IMR-90 (cell line): ENCODE measurements at places on chromosomes 5 and 9.

DNA sequence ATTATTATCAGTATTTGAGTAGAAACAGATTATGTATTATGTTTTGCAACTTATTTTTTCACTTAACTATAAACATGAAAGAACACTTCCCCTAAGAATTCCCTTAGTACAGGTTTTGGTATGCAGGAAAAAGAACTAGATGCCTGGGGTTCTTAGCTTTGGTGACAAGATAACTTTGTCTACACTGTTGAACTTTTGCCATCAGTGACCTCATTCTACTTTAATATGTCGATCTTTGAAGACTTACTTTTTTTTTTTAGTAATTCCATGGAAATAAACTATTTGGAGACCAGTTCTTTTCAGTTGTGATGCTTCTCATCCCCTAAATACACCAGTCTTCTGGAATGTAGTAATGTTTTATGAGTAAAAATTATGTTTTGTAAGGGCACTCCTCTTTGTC, 34.3 kb downstream of the ZNF462 start:
- peak; percentile 74 for DNase-seq

DNA sequence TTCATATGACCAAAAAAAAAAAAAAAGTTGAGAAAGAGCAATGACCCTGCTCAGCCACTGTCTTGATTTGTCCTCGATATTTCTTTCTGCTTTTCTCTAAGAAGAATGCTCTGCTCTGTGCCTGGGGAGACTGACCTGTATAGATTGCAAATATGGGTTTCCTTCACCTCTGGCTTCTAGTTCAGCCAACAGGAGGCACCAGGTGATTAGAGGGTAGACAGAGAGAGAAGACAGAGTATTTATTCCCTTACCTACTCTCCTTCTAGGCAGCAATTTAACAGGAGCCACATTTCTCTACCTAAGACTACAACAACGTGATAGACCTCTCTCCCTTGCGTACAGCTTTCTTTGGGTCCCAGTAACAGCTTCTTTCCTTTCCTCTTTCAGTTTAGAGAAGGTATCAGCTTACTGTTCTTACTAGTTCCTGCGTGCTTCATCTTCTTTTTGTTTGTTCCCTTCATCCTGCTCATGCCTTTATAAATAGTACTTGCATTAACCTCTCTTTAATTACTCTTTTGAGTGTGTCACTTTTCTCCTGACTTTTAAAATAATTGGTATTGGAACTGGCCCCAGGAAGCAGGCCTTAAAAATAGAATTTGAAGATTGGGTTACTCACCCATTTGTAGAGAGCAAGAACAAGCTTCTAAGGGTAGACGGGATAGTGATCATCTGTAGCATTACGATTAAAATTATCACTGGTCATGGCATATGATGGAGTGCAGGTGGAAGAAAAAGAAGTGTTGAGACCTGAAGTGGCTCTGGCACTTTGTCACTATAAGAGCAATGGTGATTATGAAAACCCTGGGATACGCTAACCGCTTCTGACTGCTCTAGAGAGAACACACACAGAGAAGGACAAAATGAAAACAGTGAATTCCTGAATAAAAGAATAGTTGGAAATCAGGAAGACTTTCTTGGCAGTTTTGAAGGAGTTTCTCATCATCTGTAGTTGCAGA, 161.2 kb upstream of the FSTL4 start:
- no peak for DNase-seq

DNA sequence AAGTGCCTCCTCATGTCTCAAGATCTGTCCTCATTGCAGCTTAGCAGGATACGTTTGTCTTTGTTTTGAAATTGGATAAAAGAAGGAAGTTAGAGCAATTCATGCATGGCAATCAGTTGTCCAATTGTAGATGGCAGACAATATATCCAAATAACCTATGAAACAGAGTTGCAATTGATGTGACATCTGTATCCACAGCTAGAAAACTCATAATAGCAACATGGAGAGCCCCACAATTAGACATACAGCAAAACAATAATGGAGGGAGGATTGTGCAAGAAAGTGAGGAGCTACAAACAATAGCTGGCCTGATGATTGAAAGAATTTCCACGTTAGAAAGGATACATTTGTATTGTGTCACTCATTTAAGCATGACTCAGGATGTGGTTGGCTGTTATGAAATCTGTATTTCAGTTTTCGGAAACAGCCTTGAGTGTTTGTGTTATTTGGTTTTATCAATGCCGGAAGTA, 132.0 kb downstream of the FAM174A start:
- peak; percentile 43 for DNase-seq

- no peak for DNase-seq
These were observed 91.7 kb downstream of the SPATA31A6 start for GRCh38 chr9:42275141-42275540.

DNA sequence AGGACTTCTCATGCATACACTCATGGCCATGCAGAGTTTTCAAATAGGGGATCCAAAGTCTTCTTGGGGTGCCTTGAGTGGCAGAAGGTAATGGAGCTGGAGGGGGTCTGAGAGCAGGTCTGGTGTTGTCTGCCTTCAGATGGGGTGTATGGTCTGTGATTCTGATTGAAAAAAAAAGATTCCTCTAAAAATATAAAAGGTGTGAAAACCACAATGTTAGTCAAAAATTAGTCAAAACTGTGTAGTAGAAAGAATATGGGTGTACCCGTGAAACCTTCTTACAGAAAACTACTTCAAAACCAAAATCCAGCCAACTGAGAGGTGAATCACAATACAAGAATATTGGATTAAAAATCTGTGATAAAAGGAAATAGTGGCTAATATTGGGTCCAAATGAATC, 20.1 kb downstream of the DOCK2 start:
- no peak for DNase-seq

- DNase-seq: no peak
These were observed 212.9 kb upstream of the RASA1 start for GRCh38 chr5:87054821-87055220.

GRCh38 chr5:378301-378891, 56.9 kb downstream of the AHRR start:
- peak; percentile 88 for DNase-seq

- no peak for DNase-seq
These were observed 63.5 kb upstream of the CCL21 start for GRCh38 chr9:34773306-34773910.
